AML-193 (cell line): ENCODE measurements at places on chromosomes 2 and 18.

GRCh38 chr18:47997338-47997780 lies 66.9 kb upstream of the SMAD2 start:
- DNase-seq = no peak

- DNase-seq = no peak
Measured at GRCh38 chr2:3272761-3273160, 104.9 kb downstream of the EIPR1 start.

GRCh38 chr2:66478731-66479316 lies 43.9 kb downstream of the MEIS1 start:
- no peak for DNase-seq

DNA sequence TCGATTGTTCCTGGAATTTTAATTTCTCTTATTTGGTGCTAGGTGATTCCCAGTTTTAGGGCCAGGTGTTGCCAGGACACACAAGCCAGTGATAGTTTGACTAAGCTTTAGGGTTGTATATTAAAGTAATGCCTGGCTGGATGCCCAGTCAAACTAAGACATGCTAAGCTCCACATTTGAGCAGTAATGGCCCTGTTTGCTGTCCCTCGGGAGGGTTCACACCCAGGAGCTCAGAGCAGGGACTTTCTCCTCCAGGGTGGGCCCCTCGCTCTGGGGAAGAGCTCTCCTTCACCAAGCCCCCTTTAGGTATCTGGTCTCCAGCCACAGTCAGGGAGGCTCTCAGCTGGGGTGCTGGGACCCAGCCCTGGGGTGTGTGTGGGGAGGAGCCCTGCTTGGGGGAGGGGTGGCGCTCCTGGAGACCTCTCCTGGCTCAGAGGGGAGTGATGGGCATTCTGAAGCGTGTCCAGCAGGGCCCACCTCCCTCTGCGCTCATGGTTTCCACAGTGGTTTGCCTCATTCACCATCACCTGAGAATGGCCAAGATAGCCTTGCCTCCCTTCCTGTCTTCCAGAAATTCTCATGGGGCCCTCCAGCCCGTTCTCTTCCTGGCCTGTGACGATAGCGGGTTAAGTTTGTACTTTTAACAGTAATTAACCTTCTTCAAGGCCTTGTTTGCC lies 31.7 kb downstream of the INPP4A start:
- DNase-seq = no peak

GRCh38 chr18:55585065-55585919 lies 2.7 kb downstream of the TCF4 start:
- DNase-seq = no peak

DNA sequence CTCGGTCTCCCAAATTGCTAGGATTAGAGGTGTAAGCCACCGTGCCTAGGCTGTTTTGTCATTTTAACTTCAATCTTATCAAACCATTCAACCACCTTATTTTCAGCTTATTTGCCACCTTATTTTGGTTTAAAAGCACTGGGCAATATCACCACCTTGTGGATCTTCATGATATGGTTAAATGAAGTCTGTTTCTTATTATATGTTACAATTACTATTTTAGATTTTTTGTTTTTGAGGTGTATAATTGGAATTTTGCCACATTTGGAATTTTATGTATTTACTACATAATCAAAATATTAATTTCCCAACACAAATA lies 43.8 kb upstream of the SCN9A start:
- peak; percentile 38 for DNase-seq

GRCh38 chr2:143071185-143071876 lies 57.9 kb upstream of the ARHGAP15 start:
- no peak for DNase-seq

DNA sequence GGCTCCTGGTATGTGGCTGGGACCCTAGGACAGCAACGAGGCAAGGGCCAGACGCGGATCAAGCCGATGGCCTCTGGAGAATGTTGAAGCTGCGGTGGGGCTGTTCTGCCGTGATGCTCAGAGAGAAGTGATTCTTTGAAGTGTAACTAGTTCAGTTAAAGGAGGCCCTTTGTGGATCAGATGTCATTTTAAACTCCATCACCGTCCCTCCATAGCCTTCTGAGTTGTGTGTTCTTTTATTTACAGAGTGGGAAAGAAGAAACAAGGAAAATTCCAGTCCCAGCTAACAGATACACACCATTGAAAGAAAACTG lies 403 bp downstream of the PNO1 start:
- no peak for DNase-seq

DNA sequence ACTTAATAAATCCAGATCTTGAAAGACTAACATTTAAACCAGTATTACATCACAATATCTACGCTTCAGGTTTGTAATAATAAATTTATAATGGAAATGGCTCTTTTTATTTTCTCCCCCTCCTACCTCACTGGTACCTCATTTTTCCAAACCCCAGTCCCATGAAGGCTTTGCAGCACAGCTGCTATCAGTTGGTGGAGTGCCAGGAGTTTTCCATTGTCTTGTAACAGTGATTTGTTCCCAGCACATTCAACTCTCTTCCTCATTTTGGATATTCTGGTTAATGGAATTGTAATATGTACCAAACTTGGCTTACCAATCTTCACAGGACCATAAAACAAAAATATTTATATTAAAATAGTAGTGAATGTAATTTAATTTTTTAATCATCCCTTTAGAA lies 91.2 kb downstream of the VRK2 start:
- DNase-seq = no peak

DNA sequence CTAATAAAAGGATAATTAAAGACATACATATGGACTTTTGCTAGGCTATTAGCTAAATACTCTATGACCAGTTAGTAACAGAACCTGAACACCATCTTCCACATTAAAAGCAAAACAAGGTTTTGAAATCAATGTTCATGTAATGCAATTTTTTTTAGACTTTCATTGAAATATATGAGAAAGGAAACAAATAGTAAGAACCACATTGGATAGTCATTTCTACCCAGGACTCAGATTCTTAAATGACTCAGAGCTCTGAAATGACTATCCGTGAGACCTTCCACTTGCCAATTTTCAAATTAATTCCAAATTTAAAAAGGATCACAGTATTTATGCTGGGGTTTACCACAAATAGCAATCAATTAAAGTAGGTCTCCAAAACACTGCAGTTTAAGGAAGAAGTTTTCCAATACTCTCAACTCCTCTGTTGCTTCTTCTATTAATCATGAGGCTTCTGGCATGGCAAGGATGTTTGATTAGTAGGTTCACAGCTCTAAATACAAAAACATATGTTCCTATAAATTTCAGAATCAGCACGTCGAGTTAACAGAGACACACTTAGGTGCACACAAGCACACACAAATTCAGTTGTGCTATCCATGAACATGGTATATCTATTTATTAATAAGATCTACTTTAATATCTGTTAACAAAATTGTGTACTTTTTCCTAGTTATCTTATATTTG lies 841.0 kb downstream of the RNF144A start:
- no peak for DNase-seq

- peak; percentile 23 for DNase-seq
Measured at GRCh38 chr2:240989451-240990265, 8.8 kb upstream of the SNED1 start.

DNA sequence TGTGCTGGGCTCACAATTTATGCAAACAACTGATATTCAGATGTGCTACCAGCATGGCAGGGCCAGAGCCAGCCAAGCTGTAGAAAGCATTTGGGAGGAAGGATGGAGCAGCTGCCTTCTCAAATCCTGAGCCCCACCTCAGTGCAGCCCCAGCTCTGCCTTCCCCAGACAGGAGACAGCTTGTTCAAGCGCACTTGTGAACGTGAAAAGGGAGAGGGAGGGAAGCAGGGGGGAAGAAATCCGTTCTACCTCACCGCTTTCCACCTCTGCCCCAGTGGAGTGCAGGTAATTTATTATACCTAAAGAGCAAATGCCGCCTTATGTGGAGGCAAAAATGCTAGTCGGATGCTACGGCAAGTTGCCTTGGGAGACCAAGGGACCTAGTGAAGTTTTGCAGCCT lies 66.0 kb upstream of the SLC14A2 start:
- DNase-seq = no peak

- DNase-seq = no peak
Measured at GRCh38 chr18:3889121-3889520, 439.1 kb downstream of the TGIF1 start.

GRCh38 chr18:41923446-41923845 lies 31.6 kb upstream of the PIK3C3 start:
- DNase-seq = peak; percentile 46

GRCh38 chr2:106147159-106147558 lies 46.9 kb downstream of the UXS1 start:
- DNase-seq = no peak

DNA sequence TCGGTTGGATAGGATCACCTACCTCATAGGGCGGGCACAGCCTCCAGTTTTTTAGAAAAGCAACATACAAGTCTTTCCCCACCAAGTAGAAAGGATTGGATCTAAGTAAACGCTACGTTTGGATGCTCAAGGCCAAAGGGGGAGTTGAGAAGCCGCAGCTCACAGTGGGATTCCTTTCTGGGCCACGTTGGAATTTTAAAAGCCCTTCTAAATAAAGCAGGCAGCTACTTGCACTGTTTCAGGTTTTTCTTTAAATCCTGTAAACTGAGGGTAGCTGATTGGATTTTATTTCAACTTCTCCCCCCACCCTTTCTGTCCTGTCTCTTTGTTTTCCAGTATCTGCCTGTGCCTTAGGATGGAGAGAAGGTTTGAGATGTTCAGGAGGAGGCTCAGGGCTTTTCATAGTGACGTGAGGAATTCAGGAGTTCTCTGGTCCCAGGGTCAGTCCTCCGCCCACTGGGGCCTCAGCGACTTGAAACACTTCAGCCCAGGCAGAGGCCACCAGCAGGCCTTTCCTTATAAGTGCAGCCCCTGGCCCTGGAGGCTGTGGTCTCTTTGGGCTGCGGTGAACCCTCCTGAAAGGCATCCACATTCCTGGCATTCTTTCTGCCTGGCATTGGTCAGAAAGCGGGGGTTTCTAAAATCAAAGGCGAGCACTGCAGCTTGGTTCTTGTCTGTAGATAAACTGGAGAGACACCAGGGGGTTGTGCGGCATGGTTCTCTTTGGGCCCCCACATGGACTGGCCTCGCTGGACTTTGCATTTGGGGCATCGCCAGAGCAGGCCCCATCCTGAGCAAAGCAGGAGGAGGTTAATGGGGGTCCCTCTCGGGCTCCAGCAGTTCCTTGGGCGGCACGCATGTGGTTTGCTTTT lies 44.5 kb downstream of the SH3BP4 start:
- no peak for DNase-seq

GRCh38 chr2:86293612-86294011 lies 43.8 kb downstream of the REEP1 start:
- DNase-seq = no peak

DNA sequence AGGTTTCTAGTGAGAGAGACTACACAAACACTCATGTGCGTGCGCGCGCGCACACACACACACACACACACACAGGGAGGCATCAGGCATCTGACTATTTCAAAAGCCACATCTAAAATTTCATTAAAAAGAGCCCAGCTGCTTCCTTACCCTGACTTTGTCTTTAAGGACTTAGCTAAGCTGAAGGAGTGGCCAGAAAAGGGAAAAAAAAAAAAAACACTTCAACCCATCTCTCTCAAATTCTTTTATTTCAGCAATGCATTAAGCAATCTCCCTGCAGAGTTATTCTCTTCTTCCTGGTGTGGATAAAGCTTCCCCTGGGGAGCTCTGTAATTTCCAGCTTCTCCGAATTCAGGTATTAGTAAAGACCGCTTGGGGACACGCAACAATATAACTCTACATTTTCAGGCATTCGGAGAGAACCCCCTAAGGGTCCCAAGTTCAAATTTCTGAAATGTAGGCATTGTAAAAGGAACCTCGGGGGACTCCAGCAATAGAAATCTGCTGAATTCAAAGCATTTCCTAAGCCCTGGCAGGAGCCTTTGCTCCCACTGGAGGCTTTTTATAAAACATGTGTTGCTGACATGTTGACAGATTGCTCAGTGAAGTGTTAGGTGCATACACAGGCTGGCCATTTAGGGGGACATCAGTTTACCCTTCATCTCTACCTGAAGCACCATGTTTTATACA lies 67.0 kb downstream of the ZNF521 start:
- DNase-seq = no peak

DNA sequence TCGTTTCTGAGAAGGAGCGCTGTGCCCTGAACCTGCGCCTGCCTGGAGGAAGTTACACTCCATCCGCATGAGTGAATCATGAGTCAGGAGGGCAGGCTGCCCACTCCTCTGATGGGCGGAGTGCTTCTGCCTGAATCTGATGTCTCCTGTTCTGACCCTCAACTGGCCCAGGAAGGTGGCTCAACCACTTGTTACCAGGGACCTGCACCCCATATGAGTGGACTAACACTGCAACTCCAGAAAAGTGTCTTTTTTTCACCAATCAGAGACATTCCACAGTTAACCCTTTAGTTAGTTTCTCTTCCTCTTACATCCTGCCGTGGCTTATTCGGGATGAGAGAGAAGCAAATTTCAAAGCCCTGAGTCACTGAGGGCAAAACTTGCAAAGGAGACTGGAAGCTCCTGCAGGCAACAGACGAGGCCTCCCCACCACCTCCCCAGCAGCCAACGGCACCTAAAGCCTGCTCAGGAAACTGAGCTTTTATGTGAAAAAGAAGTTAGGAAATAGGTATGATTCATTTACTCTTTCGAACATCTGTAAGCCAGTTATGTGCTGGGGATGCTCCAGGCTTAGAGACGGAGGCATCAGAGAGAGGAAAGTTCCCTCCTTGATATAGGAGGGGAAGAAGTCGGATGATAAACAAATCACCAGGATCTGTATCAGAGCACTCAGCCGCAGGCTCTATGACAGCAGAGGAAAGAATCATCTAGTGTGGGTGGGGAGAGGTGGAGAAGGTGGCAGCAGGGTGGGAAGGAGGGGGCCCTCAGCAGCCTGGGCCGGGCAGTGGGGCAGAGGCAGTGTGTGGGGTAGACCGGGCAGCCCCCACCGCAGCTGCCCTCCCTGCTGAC lies 30.9 kb downstream of the MBP start:
- DNase-seq = peak; percentile 59

GRCh38 chr2:31038385-31038784 lies 99.9 kb downstream of the GALNT14 start:
- no peak for DNase-seq

- no peak for DNase-seq
Measured at GRCh38 chr18:35029103-35029502, 12.1 kb upstream of the MAPRE2 start.

- no peak for DNase-seq
Measured at GRCh38 chr2:240236217-240237111, 96.0 kb upstream of the OTOS start.

DNA sequence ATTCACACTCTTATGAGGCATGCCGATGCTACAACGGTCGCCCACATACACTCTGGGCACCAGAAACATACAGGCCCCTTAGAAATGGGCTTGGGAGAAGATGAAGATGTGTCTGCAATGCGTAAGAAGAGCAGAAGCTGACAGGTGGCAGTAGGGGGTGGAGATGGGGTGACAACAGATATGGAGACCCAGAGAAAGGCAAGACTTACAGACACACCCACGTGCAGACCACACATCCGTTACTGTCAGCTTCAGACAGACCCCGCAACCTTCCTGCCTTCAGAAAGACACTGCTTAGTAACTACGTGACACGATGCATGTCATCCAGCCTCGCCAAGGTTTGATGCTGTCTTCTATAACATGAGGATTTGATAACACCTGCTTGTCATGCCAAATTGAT lies 89.5 kb downstream of the ZFP36L2 start:
- no peak for DNase-seq

DNA sequence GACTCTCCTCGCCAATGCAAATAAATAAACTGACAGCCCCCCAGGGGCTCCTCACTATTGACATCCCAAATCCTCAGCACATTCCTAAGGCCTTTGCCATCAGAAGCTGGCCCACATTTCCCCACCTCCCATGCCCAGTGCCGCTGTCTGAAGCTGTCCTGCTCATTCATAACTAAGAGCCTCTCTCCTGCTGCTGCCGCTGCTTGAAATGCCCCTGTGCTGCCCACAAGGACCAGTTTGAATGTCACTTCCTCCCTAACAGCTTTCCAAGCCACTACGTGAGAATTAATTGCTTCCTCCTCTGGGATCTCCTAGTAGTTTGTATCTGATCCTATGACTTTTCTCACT lies 151.6 kb upstream of the CAPN13 start:
- DNase-seq = no peak
